ENCODE measurements at places on chromosomes 12 and 14. TPM values are rescaled to one million over a fixed set of nuclear protein-coding genes. Genes with fewer than 3 reads are reported as not detected.

- no peak for DNase-seq
Observed at GRCh38 chr14:62682208-62682607, 363.1 kb downstream of the KCNH5 start.

- DNase-seq, result peak; percentile 17
Observed at GRCh38 chr12:32031109-32031508, 71.9 kb downstream of the RESF1 start.

Gene TPH2
- not detected for total RNA-seq

Gene PMCH
- total RNA-seq, result 0.27 TPM

Gene PRR4
- total RNA-seq, result 3.4 TPM

Gene FAIM2
- 13.8 TPM for total RNA-seq

Gene SLC4A8
- 4.7 TPM for total RNA-seq

Gene KRT80
- 0.25 TPM for total RNA-seq

Gene FGD4
- total RNA-seq, result 55.6 TPM

Gene GRIN2B
- total RNA-seq, result not detected

- DNase-seq, result peak; percentile 59
Observed at GRCh38 chr12:59929110-59929509, 333.3 kb downstream of the SLC16A7 start.

DNA sequence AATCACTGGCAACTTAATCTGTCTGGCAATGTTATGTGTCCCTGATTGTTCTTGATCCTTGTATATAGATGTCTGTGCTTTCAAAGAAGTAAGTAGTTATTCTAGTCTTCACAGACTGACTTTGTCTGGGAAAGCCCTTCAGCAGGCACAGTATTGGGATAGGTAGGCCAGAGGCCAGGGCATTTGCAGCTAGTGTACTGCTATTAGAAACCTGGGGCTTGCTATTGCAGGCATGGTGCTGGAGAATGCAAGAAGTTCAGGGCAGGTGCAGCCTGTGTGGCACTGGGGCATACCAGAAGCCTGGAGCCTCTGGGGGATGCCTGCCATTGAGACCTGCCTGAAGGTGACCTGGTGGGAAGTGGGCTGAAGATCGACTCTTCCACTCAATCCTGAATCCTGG lies 96.3 kb downstream of the TMTC3 start:
- no peak for DNase-seq

DNA sequence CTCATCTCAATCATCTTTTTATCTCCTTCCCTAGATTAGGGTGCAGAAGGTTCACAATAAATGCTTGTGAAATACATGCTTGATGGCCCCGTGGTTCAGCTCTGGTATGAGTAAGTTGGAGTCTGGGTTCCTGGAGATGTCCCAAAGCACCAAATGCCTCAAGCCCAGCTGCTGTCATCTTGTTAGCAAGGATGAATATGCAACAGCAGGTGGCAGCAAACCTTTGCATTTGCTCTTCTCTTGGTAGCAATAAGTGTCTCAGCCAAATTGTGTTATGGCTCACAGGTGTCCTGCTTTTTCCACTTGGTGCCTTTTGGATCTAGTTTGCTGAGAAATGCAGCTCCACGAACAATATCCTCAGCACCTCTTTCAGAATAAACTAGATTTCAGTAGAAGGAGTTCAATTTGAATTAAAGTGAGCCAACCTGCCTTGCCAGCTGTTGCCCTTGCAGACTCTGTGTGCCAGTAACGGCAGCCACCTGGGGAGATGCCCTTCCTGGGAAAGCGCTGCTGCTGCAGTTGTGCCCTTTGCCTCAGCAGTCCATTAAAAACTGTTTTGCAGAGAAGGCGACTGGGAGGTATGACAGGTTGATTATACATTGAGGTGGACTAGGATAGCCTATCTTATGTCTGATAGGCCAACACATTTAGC lies 417.3 kb downstream of the SNAPC1 start:
- DNase-seq, result peak; percentile 95

GRCh38 chr14:32028599-32028998 lies 48.5 kb upstream of the ARHGAP5 start:
- peak; percentile 7 for DNase-seq

DNA sequence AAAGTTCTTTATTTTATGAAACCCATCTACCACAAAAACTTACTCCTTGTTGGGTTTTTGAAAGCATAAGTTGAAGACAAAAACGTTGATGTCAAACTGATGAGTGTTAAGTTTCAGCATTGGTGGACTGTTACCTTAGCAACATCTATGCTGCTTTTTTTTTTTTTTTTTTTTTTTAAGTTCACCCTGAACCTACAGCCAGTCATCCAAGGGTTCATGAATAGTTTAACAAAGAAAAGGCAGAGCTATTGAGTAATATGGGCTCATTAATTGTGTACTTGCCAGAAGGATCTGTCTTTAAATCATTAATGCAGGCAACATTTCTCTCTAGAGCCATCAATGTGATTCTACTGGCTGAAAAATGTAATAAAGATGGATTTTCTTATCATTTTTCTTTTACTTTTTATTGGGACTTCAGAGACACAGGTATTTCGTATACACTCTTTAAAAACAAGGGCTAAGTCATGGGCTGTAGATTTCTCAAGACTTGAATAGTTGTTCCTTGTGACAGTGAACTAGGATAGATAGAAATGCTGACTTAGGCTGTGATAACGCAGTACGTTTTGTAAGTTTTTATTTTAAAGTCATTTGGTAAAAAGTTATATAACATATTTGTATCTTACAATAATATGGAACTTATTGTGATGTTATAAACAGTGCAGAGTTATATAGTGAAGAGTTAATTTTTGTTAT lies at the start of gene PTPRQ:
TSS of gene PTPRQ (plus strand) at position 262 of the 693 bp plus-strand sequence. CDS start at position 373, 111 bp downstream.
- peak; percentile 77 for DNase-seq

Gene SLC25A47
- not detected for total RNA-seq

Gene GUCY2C
- total RNA-seq, result not detected

- peak; percentile 86 for DNase-seq
Observed at GRCh38 chr12:62581288-62582064, 114.8 kb downstream of the MON2 start.

Gene CLEC7A
- not detected for total RNA-seq

DNA sequence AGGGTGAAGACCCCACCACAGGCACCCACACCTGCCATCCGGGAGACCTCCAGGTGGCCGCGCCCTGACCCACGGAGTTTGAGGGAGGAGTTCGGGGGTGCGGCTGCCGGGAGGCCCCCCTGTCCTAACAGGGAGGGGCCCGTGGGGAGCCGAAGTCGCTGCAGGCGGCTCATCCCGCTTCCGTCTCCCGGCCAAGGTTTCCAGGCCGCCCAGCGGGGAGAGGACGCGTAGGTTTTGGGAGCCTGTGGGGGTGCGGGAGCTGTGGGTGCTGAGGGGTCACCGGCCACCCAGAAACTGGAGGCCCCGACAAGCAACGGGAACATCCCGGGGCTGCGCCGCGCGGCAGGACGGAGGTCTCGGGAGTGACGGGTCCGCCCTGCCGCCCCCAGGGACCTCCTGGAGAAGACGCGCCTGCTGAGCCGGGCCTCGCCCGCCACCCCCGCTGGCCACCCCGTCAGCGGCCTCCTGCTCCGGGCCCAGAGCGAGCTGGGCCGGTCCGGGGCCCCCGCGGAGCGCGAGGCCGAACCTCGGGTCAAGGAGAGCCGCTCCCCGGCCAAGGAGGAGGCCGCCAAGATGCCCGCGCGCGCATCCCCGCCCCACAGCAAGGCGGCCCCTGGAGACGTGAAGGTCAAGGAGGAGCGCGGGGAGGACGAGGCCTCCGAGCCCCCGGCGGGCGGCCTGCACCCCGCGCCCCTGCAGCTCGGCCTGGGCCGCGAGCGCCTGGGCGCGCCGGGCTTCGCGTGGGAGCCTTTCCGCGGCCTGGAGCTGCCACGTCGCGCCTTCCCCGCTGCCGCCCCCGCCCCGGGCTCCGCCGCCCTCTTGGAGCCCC lies 27.6 kb downstream of the LRCOL1 start:
- DNase-seq, result no peak

Gene STYK1
- not detected for total RNA-seq

GRCh38 chr12:100661300-100661951 lies 87.9 kb downstream of the GAS2L3 start:
- DNase-seq, result peak; percentile 37

- no peak for DNase-seq
Observed at GRCh38 chr14:80644826-80645225, 296.7 kb downstream of the CEP128 start.
